ENCODE measurements at places on chromosomes 11 and 22. TPM values are rescaled to one million over a fixed set of nuclear protein-coding genes. Genes with fewer than 3 reads are reported as not detected.

NRIP3 gene
- total RNA-seq, result 1.6 TPM

OR10A2 gene
- not detected for total RNA-seq

FAM111B gene
- 2.2 TPM for total RNA-seq

OPCML gene
- total RNA-seq, result 1.1 TPM

IL18 gene
- 25.2 TPM for total RNA-seq

DNA sequence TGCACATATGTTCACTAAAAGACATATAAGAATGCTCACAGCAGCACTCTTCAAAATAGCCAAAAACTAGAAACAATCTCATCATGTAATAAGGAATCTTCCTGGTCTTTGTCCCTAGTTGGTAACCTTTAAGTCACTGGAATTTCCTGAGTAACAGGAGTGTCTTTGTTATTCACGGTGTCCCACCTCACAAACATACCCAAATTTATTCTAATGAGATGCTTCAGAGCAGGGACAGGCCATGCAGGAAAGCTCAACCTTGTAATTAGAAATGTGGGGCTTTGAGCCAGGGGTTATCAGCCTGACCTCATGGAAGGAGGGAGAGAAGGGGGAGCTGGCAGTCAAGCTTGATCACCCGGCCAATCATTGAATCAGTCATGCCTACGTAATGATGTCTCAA lies 40.3 kb upstream of the NFRKB start:
- no peak for DNase-seq

- no peak for DNase-seq
These were observed 82.3 kb downstream of the RASSF10 start for GRCh38 chr11:13091373-13091772.

- no peak for DNase-seq
These were observed 230.8 kb downstream of the CTTN start for GRCh38 chr11:70628855-70629844.

- peak; percentile 82 for DNase-seq
These were observed 34.4 kb upstream of the SMTN start for GRCh38 chr22:31046539-31047226.

DNA sequence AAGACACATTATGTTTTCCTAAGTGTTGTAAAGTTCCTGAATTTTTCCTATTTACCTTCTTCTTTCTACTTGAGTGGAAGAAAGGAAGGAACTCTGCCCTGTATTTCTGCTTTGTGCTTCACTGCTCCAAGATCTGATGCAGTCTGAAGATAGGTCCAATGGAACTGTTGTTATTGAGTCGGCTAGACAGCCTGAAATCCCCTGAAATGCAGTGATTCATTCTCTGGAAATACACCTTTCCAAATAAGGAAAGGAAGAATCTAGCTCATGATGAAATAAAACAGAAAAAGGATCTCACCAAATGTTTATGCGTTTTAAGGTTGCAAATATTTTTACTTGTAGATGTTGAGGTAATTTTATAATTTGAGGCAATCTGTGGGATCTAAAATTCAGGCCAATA lies 322.8 kb downstream of the GUCY1A2 start:
- DNase-seq, result no peak

DNA sequence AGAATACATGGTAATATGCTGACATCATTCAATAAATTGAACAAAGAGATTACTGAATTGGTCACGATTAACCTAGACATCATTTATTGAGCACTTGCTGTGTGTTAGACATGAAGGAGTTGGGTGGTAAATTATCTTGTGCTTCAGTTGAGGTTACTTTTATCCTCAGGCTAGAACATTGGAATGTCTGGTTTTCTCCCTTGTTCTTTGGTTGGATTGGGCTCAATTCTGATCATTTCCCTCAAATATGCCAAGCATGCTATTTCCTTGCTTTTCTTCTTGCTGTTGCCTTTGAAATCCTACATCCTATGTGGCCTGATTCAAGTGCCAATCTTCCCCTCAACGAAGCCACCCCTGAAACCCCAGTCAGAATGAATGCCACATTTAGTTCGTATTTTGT lies 65.8 kb downstream of the DEUP1 start:
- no peak for DNase-seq

DNA sequence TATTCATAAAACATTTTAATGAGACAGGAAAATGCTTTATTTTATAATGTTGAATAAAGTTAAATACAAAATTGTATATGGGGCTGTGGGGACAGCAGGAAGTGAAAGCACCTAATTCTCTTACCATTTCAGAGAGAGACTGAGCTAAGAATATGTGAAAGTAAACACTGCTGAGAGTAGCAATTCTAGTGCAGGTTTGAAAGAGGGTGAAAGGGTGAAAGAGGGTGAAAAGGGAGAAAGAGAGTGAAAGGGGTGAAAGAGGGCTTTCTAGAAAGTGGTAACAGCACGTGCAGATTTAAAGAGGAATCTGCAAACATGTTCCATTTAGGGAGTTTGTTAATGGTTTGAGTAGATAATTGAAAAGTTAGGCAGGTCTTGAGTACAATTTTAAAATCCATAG lies 652.0 kb upstream of the CCDC90B start:
- no peak for DNase-seq

DNA sequence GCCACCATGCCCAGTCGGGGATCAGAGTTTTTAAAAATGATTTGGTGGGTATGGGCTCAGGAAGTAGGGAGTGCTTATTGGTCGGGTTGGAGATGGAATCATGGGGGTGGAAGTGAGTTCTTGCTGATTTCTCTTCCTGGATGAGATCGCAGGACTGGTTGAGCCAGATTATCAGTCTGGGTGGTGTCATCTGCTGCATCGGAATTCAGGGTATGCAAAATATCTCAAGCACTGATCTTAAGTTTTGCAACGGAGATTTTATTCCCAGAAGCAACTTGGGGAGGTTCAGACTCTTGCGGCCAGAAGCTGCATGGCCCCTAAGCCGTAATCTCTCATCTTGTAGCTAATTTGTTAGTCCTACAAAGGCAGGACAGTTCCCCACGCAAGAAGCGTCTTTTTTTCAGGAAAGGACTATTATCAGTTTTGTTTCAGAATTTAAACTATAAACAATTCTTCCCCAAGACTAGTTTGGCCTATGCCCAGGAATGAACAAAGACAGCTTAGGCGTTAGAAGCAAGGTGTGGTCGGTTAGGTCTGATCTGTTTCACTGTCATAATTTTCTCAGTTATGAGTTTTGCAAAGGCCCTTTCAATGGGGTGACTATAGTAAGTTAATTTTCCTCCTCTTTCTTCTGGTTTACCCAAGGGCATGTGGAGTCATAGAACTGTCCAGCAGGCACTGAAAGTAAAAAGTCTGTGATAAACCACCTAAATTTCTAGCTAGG lies 1.4 kb upstream of the PIWIL3 start:
- DNase-seq, result no peak

DNA sequence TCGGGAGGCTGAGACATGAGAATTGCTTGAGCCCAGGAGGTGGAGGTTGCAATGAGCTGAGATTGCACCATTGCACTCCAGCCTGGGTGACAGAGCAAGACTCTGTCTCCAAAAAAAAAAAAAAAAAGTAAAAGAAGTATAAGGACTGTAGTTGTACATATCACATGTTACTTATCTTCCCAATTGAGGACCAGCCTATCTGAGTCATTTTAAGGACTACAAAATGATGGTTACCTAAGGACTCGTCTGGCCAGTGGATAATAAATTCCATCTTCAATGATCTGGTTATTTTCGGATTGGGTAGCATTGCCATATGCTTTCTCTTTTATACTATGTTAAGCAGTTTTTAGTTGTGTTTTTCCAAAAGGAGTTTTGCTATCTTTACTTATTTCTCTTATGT lies 55.3 kb downstream of the PPFIA1 start:
- no peak for DNase-seq

DNA sequence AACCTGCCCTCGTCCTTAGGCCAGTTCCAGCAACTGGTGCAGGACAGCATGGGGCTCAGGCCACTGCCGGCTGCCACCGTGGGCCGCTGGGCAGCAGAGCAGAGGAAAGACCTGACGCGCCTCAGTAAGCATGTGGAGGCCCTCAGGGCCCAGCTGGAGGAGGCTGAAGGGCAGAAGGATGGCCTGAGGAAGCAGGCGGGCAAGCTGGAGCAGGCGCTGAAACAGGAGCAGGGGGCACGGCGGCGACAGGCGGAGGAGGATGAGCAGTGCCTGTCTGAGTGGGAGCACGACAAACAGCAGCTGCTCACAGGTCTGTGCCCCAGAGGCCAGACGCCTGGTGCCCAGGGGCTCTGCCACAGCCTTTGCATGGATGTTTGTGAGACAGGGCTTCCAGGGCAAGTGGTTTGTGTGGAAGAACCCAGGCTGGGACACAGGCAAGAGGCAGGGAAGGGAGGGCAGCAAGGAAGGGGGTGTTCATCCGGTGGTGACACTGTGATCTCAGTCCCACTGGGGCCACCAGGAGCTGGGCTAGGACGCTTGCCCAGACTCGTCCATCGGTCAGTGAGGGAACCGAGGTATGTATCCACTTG lies 13.9 kb downstream of the CCDC157 start:
- peak; percentile 86 for DNase-seq

DNA sequence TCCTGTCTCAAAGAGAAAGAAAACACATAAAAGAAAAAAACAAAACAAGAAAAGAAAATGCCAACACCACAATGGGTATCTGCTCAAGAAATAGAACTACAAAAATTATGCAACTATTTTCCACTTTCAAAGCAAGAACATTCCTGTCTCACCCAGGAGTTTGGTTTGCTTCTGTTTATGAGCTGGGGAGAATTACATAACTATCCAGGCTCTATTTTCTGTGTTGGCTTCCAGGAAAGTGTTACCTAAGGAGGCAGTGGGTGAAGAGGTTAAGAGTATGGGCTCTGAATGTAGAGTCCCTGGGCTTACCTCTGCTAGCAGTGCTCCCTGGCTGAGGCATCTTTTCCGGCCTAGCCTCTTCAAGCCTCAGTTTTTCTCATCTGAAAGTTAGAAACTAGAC lies 426.7 kb downstream of the MIAT start:
- no peak for DNase-seq
